Activated T-cell treated with anti-CD3 and anti-CD28 coated beads, Interleukin-2, amount 50 U/mL, for 72 hours (primary cell): ENCODE measurements at places on chromosomes 3 and 15.

GRCh38 chr3:10517627-10518026 is 12.2 kb upstream of the ATP2B2 start:
- no peak for DNase-seq

DNA sequence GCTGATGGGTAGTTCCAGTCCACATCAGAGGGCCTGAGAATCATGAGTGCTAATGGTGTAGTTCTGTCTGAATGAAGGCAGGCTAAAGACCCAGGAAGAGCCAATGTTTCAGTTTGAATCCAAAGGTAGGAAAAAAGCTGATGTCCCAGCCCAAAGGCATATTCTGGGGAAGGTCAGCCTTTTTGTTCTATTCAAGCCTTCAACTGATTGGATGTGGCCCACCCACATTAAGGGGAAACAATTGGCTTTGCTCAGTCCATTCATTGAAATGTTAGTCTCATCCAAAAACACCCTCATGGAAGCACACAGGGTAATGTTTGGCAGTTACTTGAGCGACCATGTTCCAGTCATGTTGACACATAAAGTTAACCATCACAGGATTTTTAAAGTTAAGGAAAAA is 25.9 kb downstream of the EPHB1 start:
- no peak for DNase-seq

- no peak for DNase-seq
Observed at GRCh38 chr3:1531981-1532380, 439.2 kb downstream of the CNTN6 start.

GRCh38 chr3:3998140-3998922 is 199.1 kb downstream of the LRRN1 start:
- peak; percentile 36 for DNase-seq

DNA sequence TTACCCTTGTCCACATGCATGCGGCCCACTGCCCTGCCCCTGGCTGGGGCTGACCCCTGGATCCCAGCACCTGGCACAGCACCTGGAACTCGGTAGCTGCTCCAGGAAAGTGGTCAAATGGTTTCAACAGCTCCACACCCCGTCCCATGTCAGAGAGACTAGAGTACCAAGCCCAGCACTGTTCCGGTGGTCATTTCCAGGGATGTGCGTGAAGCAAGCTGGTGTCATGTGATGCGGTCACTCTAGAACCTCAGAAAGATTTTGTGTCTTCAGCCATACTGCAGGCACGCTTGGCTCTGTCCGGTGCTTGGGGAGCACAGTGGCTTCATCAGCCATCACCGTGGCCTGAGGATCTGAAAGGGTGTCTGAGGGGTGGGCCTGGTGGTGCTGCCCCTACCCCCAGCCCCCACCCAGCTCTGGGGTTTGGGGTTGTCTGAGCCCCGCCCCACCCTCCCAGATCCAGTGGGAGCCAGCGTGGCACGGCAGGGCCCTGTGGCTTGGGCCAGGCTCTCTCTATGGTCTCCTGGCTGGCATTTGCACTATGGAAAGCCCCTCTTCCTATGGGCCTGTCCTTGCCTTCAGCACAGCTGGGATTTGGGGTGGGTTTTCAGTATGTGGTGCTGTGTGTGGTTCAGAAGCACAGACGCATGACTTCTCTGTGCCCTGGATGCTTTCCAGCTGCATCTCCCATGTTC is 15.3 kb downstream of the APBA2 start:
- DNase-seq, result no peak
